ENCODE measurements at places on chromosomes 1 and 21.

- H3K27me3 ChIP-seq, result no peaks in the 10 kb centered on the region
- H3K4me3 ChIP-seq, result no peak overlapping the region
- no peak overlapping the region for H3K27ac ChIP-seq
- no peak for DNase-seq
- peaks cover 14% of the 10 kb centered on the region for H3K36me3 ChIP-seq
- peaks cover 26% of the 10 kb centered on the region for H3K4me1 ChIP-seq
These were observed 24.4 kb upstream of the IER5 start for GRCh38 chr1:181064011-181064623.

- H3K4me3 ChIP-seq, result no peak overlapping the region
- no peaks in the 10 kb centered on the region for H3K27me3 ChIP-seq
- no peak overlapping the region for H3K27ac ChIP-seq
- no peak for DNase-seq
- H3K4me1 ChIP-seq, result peaks cover 14% of the 10 kb centered on the region
- H3K36me3 ChIP-seq, result no peaks in the 10 kb centered on the region
These were observed 5.6 kb upstream of the CTPS1 start for GRCh38 chr1:40973912-40974311.

- no peak for DNase-seq
- H3K4me3 ChIP-seq, result no peak overlapping the region
- H3K4me1 ChIP-seq, result peaks cover 4% of the 10 kb centered on the region
- no peak overlapping the region for H3K27ac ChIP-seq
- H3K36me3 ChIP-seq, result no peaks in the 10 kb centered on the region
These were observed 186.0 kb downstream of the DYRK1A start for GRCh38 chr21:37552496-37553029.

GRCh38 chr1:27445177-27445936 is 44.6 kb downstream of the WASF2 start:
- DNase-seq, result no peak
- peaks cover 58% of the 10 kb centered on the region for H3K4me1 ChIP-seq
- H3K36me3 ChIP-seq, result peaks cover 45% of the 10 kb centered on the region
- no peaks in the 10 kb centered on the region for H3K27me3 ChIP-seq
- peak overlapping the region; percentile 99 for H3K27ac ChIP-seq
- H3K4me3 ChIP-seq, result peak overlapping the region; percentile 70

GRCh38 chr1:51906306-51907078 is 28.0 kb upstream of the NRDC start:
- H3K4me1 ChIP-seq, result peaks cover 4% of the 10 kb centered on the region
- no peaks in the 10 kb centered on the region for H3K36me3 ChIP-seq
- no peak overlapping the region for H3K4me3 ChIP-seq
- no peak for DNase-seq

DNA sequence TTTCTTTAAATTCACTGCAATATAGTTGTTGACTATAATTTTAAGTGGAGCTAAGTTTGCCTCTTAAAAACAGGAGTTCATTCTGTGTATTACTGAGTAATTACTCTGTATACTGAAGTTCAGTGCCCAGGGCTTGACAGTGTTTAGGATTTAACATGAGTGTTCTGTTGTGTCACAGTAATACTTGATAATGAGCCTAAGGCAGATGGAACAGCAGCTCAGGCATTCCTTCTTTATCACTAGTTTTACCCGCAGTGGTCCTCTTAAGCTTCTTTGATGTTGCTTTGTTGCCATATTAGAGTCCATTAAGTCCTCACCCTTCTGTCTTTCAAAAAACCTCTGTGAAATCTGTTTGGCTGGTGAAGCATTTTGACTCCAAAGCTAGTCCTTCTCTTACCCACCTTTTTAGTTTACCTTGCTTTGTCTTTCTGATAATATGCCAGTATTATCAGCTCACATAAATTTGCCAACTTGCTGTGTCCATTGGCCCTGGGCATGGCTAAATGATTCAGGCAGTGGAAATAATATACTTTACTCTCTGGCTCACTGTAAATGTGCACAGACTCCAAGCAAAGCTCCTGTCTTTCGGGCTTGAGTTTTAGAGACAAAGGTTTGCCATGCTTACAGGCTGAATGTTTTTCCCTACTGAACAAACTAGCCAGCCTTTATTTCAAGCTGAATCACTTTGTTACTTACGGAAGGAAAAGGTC is 17.7 kb downstream of the HIPK1 start:
- peaks cover 61% of the 10 kb centered on the region for H3K36me3 ChIP-seq
- H3K27me3 ChIP-seq, result no peaks in the 10 kb centered on the region
- peak overlapping the region; percentile 53 for H3K4me3 ChIP-seq
- peak overlapping the region; percentile 89 for H3K27ac ChIP-seq
- peaks cover 78% of the 10 kb centered on the region for H3K4me1 ChIP-seq
- no peak for DNase-seq

- peaks cover 9% of the 10 kb centered on the region for H3K27me3 ChIP-seq
- H3K27ac ChIP-seq, result no peak overlapping the region
- H3K4me1 ChIP-seq, result peaks cover under 1% of the 10 kb centered on the region
- no peaks in the 10 kb centered on the region for H3K36me3 ChIP-seq
These were observed 103.9 kb upstream of the SYT6 start for GRCh38 chr1:114257554-114257953.

DNA sequence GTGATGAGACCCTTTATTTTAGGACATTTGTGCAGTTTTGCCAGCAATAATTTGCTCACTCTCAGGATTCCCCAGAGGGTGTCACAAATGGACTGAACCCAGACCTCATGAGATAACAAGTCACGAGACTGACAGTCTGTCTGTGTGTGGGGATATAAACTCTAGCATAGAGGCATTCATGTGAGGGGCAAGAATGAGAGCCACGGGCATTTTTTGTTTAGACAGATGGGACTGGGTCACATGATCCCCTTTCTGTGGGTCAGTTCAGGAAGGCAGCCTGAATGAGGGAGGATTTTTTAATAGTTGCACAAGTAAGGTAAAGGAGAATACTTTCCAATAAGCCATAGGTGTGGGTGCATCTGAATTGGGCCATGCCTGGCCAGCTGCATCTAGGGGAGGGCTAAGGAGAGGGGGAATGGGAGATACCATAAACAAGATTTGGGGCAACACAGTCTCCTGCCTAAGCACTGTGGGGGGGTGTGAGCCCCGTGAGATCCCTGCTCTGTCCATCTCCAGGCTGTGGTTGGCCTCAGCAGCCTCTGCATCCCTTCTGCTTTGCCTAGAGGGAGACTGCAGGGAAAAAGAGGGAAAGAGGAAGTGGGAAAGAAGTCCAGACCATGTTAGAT is 66.6 kb downstream of the NAV1 start:
- no peak overlapping the region for H3K27ac ChIP-seq
- DNase-seq, result no peak
- no peaks in the 10 kb centered on the region for H3K27me3 ChIP-seq
- H3K4me3 ChIP-seq, result no peak overlapping the region

GRCh38 chr1:168966636-168967035 is 139.9 kb upstream of the ATP1B1 start:
- H3K36me3 ChIP-seq, result no peaks in the 10 kb centered on the region
- H3K4me1 ChIP-seq, result no peaks in the 10 kb centered on the region
- H3K27ac ChIP-seq, result no peak overlapping the region
- no peak for DNase-seq
- no peaks in the 10 kb centered on the region for H3K27me3 ChIP-seq

DNA sequence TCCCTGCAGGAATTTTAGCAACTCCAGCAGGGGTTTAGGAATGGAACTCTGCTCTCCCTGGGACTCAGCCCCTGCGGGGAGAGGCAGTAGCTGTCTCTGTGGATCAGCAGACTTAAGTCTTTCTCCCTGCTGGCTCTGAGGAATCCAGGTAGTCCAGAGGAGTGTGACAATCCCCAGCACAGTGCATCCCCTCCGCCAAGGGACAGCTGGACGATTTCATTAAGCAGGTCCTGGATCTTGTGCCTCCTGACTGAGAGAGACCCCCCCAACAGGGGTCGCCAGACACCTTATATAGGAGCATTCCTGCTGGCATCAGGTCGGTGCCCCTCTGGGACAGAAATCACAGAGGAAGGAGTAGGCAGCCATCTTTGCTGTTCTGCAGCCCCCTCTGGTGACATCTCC is 30.6 kb downstream of the AKT3 start:
- H3K27ac ChIP-seq, result no peak overlapping the region
- peaks cover 27% of the 10 kb centered on the region for H3K4me1 ChIP-seq
- peaks cover 86% of the 10 kb centered on the region for H3K36me3 ChIP-seq
- no peak overlapping the region for H3K4me3 ChIP-seq
- DNase-seq, result no peak

DNA sequence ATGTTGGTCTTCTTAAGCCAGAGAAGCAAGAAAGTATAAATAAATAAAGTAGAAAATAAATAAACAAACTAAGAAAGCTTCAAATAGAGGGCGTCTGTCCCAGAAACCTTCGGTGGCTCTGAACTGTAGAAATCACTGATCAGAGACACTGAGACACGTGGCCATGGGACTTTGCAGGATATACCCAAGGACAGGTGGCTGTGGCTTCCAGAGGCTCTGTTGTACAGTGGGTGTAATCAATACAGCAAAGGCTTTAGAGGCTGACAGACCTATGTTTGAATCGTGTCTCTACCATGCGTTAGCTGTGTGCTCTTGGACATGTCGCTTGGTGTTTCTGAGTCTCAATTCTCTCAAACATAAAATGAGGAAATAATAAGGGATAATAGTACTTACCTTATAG is 41.0 kb upstream of the EPS15 start:
- H3K36me3 ChIP-seq, result no peaks in the 10 kb centered on the region
- H3K27me3 ChIP-seq, result no peaks in the 10 kb centered on the region
- H3K27ac ChIP-seq, result no peak overlapping the region
- no peak overlapping the region for H3K4me3 ChIP-seq
- no peak for DNase-seq
- peaks cover 20% of the 10 kb centered on the region for H3K4me1 ChIP-seq

DNA sequence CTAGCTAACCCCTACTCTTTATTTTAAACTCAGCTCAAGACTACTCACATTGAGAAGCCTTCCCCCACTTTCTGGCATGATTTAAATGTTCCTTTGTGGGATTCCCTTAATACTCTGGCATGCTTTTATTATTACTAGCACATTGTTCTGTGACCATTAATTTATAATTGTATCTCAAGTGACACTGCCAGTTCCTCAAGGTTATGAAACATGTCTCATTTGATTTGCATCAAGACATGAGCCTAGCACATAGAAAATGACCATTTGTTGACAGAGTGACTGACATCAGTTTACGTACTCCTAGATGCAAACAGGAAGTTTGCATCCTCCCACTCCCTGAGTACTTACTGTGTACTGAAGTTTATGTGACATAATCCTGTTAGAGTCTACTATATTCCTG is 15.2 kb downstream of the RGS4 start:
- no peak for DNase-seq
- H3K4me3 ChIP-seq, result no peak overlapping the region
- no peak overlapping the region for H3K27ac ChIP-seq
- no peaks in the 10 kb centered on the region for H3K36me3 ChIP-seq
- no peaks in the 10 kb centered on the region for H3K27me3 ChIP-seq
